ENCODE measurements at places on chromosomes 3 and 15.

DNA sequence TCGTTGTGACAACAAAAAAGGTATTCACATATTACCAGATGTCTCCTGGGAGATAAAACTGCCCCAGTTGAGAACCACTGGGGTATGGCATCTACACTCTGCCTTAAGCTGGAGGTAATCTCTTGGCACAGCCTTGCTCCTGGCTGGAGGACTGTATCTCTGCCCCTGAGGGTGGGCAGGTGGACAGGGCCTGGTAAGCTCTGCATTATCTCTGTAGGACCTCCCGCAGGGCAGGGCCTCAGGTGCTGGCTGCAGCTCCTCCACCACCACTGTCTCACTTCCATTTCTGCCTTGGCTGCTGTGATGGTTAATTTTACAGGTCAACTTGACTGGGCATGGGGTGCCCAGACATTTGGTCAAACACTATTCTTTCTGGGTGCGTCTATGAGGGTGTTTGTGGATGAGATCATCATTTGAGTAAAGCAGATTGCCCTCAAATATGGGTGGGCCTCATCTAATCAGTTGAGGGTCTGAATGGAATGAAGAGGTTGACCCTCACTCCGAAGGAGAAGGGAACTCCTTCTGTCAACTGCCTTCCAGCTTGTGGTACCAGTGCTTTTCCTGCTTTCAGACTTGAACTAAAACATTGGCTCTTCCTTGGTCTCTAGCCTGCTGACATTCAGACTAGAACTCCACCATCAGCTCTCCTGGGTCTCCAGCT lies 9.8 kb upstream of the RHCG start:
- no peak for DNase-seq
- H3K36me3 ChIP-seq, result no peaks in the 10 kb centered on the region
- no peak overlapping the region for H3K4me3 ChIP-seq
- no peak overlapping the region for H3K27ac ChIP-seq

DNA sequence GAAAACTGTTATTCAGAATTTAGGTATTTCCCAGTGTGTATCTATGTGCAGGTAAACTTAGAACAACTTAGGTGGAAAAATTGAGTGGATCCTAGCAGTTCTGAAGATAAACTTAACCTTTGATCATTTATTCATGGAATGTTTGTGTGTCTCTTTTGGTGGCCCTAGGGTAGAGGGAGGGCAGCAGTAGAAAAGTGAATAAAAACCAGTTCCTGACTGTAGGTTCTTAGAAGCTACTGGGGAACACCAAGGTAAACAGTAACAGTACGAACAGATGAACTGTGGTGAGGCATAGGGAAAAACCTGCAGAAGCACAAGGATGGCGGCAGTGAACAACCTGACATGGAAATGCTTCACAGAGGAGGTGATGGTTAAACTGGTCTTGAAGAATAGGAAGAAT lies 2.5 kb downstream of the SNRK start:
- H3K4me3 ChIP-seq, result peak overlapping the region; percentile 90
- H3K36me3 ChIP-seq, result peaks cover 4% of the 10 kb centered on the region
- DNase-seq, result no peak
- peak overlapping the region; percentile 96 for H3K27ac ChIP-seq
- H3K27me3 ChIP-seq, result no peaks in the 10 kb centered on the region

- no peak for DNase-seq
- peaks cover 38% of the 10 kb centered on the region for H3K27me3 ChIP-seq
- H3K4me1 ChIP-seq, result no peaks in the 10 kb centered on the region
- H3K36me3 ChIP-seq, result no peaks in the 10 kb centered on the region
- H3K4me3 ChIP-seq, result no peak overlapping the region
These were observed 95.4 kb downstream of the KCNAB1 start for GRCh38 chr3:156215751-156216150.

DNA sequence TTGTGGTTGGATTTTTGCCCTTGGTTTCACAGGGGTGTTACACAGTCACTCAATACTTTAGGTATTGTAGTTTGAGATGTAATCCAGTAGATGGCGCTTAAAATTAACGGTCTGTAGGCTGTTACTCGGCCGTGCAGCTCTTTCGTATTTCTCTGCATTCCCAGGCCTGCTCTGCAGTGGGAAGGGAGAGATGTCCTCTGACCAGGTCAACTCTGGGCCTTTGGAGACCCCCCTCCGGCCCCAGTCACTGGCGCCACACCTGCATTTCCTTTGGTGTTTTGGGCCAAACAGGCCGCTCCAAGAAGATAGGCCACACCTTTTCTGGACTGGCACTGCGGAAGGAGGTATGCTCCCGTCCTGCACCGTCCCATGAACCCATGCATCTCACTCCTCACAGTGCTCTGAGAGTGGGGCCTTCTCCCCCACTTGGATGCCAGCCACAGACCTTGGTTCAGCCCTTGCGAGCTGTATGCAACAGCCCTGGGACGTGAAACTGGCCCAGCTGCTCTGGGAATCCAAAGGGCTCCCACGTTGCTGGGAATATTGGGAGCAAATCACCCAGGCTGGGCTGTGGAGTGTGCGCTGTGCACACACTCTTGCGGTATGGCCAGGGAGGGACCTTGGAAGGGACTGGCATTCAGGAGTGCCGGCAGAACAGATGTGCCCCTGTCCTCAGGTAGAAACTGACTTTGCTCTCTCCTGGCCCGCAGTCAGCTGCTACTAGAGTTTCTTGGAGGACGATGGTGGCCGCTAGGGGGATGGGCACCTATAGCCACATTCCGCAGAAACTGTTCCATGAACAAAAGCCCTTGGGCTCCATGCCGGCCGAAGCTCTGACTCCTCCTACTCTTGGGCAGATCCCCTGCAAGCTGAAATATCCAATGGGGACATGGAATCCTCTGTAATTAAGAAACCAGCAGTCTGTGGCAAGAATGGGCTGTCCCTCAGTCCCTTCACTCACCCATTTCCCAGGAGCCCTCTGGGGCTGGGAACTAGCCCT lies 410.5 kb upstream of the CADM2 start:
- H3K36me3 ChIP-seq, result peaks cover 2% of the 10 kb centered on the region
- no peak overlapping the region for H3K4me3 ChIP-seq

GRCh38 chr15:94015324-94015723 lies 216.0 kb upstream of the MCTP2 start:
- no peak overlapping the region for H3K27ac ChIP-seq
- no peak for DNase-seq
- H3K36me3 ChIP-seq, result no peaks in the 10 kb centered on the region
- H3K4me3 ChIP-seq, result no peak overlapping the region
- no peaks in the 10 kb centered on the region for H3K27me3 ChIP-seq
- peaks cover 6% of the 10 kb centered on the region for H3K4me1 ChIP-seq

GRCh38 chr3:34008836-34009809 lies 210.7 kb downstream of the PDCD6IP start:
- H3K4me3 ChIP-seq, result no peak overlapping the region
- no peak overlapping the region for H3K27ac ChIP-seq
- no peak for DNase-seq
- H3K36me3 ChIP-seq, result no peaks in the 10 kb centered on the region
- no peaks in the 10 kb centered on the region for H3K4me1 ChIP-seq
- peaks cover 5% of the 10 kb centered on the region for H3K27me3 ChIP-seq

DNA sequence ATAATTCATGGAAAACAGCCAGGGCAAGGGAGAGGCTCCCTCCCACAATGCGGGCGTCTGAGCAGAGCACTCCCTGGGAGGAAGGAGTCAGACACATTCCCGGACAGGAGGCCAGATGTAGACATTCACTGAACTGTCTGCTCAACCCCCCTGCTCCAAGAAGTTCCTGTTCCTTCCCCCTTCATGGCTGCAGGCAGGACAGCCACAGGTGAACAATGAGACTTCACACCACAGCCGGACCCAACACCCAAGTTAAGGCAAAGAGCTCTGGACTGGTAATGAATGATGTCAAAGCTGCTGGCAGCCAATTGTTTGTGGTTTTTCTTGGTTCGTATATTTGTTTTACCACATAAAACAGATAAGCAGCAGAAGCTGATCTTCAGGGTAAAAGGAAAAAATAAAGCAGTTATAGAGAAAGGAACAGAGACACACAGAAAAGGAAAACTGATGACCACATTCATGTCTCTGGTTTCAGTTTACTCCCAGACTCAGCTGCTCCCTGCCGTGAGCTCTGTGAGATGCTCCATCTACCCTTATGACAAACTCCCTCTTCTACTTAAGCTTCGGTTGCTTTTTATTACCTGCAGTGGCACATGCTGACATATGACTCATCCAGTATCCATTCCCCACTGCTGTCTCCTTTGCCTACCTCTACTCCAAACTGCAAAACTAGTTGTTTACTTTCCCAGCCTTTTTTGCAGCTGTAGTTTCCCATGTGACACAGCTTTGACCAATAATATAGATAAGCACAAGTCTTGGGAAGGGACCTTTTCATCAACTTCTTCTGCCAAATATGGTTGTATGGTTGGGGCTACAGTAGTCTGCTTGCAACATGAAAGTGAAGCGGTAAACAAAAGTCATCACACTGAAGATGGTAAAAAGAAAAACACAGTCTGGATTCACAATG lies 33.1 kb downstream of the DZIP1L start:
- H3K36me3 ChIP-seq, result peaks cover 2% of the 10 kb centered on the region
- DNase-seq, result peak; percentile 31
- H3K4me3 ChIP-seq, result peak overlapping the region; percentile 63
- H3K4me1 ChIP-seq, result peaks cover 48% of the 10 kb centered on the region
- peaks cover 31% of the 10 kb centered on the region for H3K27me3 ChIP-seq
- peak overlapping the region; percentile 41 for H3K27ac ChIP-seq

- peak overlapping the region; percentile 67 for H3K4me3 ChIP-seq
- H3K27ac ChIP-seq, result no peak overlapping the region
- peaks cover 12% of the 10 kb centered on the region for H3K4me1 ChIP-seq
- H3K27me3 ChIP-seq, result peaks cover 12% of the 10 kb centered on the region
These were observed 3.6 kb downstream of the GNAT1 start for GRCh38 chr3:50194903-50195500.

- no peak overlapping the region for H3K4me3 ChIP-seq
- H3K27ac ChIP-seq, result no peak overlapping the region
- H3K4me1 ChIP-seq, result no peaks in the 10 kb centered on the region
- no peak for DNase-seq
- peaks cover 5% of the 10 kb centered on the region for H3K36me3 ChIP-seq
These were observed 260.7 kb downstream of the UBE2E2 start for GRCh38 chr3:23463791-23464190.

DNA sequence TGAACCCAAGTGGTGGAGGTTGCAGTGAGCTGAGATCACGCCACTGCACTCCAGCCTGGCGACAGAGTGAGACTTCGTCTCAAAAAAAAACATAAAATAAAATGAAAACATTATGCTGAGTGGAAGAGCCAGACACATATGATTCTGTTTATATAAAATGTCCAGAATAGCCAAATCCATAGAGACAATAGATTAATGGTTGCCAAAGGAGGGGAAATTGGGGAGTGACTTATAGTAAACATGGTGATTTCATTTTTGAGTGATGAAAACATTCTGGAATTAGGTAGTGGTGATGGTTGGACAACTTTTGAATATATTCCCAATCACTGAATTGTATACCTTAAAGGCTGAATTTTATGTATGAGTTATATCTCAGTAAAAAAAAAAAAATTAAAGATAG lies 172.0 kb upstream of the BFSP2 start:
- H3K27ac ChIP-seq, result no peak overlapping the region
- no peaks in the 10 kb centered on the region for H3K27me3 ChIP-seq
- H3K4me3 ChIP-seq, result no peak overlapping the region
- H3K36me3 ChIP-seq, result peaks cover 2% of the 10 kb centered on the region
- DNase-seq, result no peak

Measured in activated T-cell treated with anti-CD3 and anti-CD28 coated beads, Interleukin-2, amount 50 U/mL, for 72 hours (primary cell).